Mesendoderm (in vitro differentiated cells): ENCODE measurements at places on chromosomes 6 and 20.

DNA sequence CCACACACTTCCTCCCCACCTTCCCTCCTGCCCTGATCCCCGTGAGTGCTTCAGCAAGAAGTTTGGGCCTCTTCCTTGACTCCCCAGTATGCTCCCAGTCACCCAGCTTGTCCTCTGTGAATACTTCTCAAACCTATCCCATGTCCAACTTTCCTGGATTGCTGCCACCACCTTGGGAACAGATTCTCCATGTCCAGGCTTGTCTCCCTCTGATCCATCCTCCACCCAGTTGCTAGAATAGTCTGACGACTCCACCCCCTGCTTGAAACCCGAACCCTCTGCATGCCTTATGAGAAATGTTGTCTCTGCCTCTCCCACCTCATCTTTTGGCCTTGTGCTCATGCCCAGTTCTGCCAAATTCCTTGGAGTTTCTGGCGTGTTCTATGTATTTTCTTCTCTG, 108.0 kb downstream of the PPP1R14C start:
- DNase-seq = peak; percentile 29

- DNase-seq = no peak
Observed at GRCh38 chr6:132140189-132140588, 189.0 kb upstream of the CCN2 start.

DNA sequence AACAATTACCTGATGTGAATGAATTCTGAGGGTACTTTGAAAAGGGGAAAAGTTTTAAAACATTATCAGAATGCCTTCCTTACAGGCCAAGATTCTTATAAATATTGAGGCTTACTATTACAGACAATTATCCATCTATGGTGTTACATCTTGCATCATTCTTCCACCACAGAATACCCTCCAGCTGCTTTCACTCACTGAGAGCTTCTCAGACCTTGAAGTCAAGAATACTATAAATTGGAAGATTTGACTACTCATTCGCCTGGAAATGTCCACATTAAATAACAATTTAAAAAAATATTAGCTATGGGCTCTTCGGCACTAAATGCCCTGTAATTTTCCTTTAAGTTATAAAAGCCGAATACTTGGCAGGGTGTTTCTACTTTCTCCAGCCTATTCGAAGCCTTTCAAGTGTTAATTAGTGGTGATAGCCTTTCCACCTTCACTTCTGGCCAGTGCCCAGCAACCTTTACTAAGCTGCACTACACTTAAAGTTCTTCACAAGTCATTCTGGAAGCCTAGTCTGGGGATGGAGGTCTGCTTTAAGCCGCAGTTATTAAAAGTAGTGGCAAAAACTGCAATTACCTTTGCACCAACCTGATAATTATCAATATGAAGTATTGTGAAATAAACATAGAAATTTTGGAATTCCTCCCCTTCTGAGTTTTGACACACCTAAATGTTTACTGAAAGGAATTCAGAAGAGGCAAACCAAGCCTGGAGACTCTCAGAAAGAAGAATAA, 100.9 kb downstream of the BMP5 start:
- DNase-seq = peak; percentile 3

GRCh38 chr6:157304899-157305663, 18.2 kb downstream of the TMEM242 start:
- no peak for DNase-seq

DNA sequence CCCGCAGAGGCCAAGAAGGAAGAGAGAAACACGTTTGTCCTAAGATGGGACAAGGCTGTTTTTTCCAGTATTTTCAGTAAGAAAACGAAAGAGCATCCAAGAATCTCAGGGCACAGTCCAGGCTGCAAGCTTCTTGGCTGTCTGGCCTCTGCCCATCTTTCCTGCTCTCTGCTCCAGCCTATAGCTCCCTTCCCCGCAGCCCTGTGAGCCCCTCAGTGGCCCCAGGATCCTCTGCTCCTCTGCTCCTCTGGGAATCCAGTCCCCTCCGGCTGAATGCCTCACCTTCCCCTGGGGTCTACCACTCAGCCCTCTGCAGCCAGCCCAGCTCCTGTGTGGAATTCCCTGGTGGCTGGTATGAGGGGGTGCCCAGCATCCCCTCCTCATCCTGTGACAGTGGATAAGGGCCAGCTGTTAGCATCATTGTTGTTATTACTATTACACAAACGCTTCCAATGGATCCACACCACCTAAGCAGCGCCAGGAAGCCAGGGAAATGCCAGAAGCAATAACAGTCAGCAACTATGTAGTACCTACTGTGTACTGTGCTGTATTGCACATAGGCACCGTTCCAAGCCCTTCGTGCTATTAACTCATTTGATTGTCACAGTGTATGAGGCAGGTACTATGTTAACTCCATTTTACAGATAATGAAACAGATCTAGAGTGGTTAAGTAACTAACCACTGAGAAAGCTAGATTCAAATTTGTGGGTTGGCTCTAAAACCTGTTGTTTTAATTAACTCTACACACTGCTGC, 60.3 kb upstream of the PTPN1 start:
- DNase-seq = no peak

DNA sequence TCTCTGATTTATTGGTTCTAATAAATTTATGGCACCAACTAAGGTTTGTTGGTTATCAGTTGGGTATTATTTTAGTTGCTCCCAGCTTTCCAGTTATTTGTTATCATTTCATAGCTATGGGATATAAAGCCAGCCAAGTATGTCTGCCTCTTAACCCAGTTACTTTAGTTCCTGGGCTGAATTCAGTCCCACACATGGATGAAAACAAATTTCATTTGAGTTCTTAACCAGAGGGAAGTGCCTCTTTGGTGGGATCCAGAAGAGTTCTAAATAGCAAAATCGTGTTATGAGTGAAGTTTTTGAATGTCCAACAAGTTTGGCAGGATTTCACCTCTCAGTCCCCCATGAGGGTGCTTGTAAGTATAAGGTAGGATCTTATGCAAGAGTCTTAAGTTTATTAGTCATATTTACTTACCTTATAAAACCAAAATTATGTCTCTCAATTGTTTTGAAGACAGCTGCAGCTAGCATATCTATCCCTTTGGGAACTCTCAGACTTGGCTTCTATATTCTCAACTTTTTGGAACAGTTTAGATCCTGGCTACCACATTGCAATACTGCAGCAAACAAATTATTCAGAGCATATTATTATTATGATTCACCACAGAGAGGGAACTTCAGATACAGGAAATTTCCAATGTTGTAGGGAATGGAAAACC, 683.6 kb downstream of the BCKDHB start:
- DNase-seq = no peak

GRCh38 chr6:36944650-36945049, 9.9 kb upstream of the PI16 start:
- no peak for DNase-seq

DNA sequence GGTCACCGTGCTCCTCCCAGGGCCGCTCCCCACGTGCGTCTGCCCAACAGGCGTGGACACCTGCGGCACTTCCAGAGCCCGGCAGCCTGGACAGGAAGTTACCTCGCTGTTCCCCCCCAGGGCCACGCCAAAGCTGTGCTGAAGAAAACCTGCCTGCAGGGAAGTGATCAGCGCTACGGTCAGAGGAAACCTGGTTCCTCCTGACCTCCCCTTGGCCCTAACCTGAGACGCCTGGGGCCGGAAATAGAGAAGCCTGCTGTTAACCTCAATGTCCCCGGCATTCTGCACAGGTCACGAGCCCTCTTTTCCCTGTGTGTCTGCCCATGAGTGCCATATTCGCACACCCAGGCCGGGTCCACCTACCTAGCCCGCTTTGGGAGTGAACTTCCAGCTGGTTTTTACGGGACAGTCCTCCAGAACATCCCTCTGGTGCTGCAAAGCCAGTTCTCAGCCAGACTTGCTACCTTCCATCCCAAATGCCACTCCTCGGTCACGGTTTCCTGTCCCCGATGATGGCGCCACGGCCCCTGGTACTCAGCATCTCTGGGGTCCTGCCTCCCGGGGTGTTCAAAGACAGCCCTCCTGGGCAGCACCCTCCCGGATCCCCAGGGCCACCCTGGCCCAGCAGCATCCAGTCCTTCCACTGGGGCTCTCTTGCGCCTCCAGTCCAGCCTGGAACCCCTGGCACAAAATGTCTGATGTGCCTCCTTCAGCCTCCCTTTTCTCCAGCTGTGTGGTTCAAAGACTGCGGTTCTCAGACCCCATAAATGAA, 12.0 kb upstream of the IRF4 start:
- DNase-seq = no peak

DNA sequence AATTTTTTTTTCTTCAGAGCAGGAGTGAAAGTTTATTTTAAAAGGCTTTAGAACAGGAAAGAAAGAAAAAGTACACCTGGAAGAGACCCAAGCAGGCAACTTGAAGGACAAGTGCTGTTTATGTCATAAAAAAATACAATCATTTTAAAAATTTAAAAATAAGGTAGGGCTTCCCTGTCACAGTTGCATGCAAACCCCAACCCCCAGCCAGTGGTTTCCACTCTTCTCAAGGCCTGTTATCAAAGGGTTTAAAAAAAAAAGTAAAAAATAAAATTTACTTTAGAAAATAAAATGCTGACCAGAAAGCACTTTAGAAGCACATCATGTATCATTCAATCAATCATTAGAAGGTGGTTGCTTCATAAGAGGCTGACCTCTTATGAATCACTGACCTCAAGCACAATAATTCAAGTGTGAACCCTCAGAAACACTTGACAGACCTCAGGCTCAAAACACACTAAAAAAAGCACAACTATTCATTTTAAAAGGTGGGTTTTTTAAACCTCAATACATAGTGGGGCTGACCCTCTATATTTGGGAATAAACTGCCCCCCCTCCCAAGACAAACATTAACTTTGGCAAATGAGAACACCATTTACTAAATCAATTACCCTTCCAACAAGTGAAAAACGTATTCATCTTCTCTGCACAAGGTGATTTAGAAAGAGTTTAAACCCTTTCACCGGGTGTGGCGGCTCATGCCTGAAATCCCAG, 15.6 kb downstream of the ILRUN start:
- DNase-seq = no peak

DNA sequence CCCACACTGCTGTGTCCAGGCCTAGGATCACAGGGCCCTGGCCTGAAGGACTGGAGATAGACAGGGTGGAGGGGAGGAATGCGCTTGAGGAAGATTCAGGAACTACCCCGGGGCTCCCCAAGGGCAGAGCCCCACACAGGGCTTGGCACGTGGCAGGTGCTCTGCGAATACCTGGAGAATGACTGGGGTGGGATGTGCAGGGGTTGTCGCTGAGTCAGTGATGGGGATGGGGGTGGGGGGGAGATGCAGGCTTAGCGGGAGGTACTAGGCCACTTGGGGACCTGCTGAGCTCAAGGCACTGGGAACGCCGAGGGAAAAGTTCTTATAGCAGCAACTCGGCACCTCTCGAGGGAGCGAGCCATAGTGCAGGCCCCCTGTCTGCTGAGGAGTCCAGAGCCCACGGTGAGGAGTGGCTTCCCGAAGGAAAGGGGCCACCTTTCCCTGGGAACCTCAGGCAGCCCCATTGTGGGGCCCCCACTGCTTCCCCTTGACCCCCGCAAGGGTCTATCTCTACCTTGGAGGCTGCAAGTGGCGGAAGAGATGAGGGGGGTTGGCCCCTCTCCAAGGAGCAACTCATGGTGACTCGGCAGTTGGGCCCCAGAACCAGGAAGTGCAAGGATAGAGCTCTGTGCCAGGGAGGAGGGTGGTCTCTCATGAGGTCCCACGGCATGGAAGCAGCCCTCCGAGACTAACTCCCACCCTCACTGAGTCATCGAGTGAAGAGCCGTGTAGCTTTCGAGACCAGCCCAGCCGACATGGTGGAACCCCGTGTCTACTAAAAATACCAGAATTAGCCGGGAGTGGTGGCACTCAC, 33.1 kb downstream of the SRC start:
- DNase-seq = peak; percentile 58

- no peak for DNase-seq
Observed at GRCh38 chr6:140915103-140915502, 1217.6 kb upstream of the GJE1 start.

- DNase-seq = peak; percentile 1
Observed at GRCh38 chr6:44921798-44922197, 406.3 kb upstream of the RUNX2 start.

GRCh38 chr6:132752255-132752654, 5.4 kb downstream of the VNN2 start:
- DNase-seq = no peak

GRCh38 chr6:169141671-169142537, 111.7 kb downstream of the THBS2 start:
- no peak for DNase-seq

- DNase-seq = no peak
Observed at GRCh38 chr6:92588148-92588547, 831.2 kb downstream of the EPHA7 start.

- DNase-seq = peak; percentile 83
Observed at GRCh38 chr6:27806981-27807440, 105.2 kb downstream of the OR2B2 start.

DNA sequence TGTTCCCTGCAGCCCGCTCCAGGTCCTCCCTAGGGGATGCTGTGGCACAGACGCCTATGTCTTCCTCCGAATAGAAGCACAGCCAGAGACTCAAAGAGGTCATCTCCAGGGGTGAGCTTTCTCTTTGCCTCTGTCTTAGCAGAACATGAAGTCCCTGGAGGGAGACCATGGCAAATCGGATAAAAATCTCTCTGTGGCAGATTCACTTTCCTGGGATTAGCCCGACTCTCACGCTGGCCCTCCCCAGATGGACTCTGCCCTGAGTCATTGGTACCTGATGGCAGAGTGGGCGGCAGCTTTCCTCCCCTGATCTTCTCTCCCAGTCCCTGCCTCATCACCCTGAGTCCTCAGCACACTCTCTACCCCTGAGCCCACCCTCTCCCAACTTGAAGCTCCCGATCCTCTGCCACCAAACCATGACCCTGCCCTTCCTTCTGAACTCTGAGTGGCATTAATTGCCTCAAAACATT, 58.0 kb upstream of the CCDC167 start:
- DNase-seq = no peak

- DNase-seq = no peak
Observed at GRCh38 chr6:3529721-3530120, 72.9 kb upstream of the SLC22A23 start.

GRCh38 chr6:97113170-97113569, 169.8 kb downstream of the MMS22L start:
- DNase-seq = no peak

DNA sequence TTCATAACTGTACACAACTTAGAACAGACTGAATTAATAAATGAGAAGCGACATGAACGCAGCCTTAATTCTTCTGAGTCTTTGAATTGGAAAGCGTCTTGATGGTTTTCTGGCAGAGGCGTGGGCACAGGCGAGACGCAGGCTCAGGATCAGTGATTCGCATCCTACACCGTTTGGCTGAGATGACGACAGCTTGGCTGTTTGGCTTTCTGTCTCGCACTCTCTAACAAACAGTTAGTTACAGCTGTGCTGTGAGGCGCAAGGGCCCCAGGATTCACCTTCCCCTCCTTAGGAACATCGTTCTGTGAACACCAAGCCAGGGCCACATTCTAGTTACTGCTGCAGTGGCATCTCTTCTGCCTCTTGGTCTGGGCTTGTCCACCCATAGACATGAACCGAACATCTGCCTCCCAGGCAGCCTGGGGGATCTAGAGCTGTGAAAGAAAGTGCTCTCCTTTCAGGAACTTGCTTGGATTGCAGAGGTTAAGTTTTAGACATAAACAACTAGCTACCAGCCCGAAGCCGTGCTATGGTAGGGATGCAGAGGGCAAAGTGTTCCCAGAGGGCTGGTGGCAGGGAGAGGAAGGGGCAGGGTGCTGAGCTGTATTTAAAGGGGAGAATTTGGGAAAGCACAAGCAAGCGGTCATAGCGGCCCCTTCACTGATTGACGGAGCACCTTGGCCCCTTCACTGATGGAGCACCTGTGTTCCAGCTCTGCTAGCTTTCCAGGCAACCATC, 49.6 kb downstream of the TCP11 start:
- DNase-seq = no peak

- DNase-seq = no peak
Observed at GRCh38 chr20:9474835-9475415, 39.5 kb upstream of the LAMP5 start.

- no peak for DNase-seq
Observed at GRCh38 chr6:125647391-125647790, 102.0 kb upstream of the HEY2 start.

- DNase-seq = no peak
Observed at GRCh38 chr20:13229538-13229937, 8.5 kb downstream of the ISM1 start.
